ENCODE measurements at places on chromosomes 7 and 10.

GRCh38 chr7:40987571-40987970 lies 715.3 kb downstream of the INHBA start:
- DNase-seq: no peak

- DNase-seq: no peak
Observed at GRCh38 chr10:104331208-104331838, 6.9 kb downstream of the ITPRIP start.

DNA sequence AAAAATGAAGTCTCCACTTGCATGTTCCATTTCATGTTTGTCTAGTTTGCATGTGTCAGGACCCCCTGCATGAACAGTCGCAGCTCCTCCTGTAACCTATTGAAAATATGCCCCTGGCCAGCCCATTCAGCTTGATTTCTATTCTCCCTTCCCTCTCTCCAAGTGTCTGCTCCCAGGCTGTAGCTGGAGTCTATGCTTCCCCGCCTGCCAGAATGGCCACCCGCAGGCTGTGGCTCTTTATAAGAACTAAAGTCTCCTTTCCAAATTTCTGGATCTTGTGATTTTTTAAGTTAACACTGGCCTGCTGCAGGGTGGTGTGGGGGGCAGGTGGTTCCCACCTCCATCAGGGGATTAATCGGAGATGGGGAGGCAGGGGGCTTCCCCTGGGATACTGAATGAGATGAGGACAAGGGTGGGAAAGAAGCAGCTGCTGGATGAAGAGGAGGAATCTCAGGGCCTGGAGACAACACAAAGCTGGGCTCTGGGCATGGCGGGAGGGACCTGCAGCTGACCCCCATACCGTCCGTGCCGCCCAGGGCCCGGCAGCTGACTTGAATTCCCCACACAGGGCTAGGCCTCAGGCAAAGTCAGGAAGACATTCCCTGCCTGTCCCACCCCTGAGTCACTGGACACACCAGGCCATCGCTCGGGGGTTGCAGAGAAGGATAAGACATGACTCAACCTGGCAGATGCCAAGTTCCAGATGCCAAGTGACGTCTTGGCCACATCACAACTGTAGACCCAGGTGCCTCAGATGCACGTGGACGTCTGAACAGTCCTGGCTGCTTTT lies 399.5 kb upstream of the FOXK1 start:
- DNase-seq: no peak

- no peak for DNase-seq
Observed at GRCh38 chr10:91164520-91165065, 55.9 kb upstream of the PCGF5 start.

DNA sequence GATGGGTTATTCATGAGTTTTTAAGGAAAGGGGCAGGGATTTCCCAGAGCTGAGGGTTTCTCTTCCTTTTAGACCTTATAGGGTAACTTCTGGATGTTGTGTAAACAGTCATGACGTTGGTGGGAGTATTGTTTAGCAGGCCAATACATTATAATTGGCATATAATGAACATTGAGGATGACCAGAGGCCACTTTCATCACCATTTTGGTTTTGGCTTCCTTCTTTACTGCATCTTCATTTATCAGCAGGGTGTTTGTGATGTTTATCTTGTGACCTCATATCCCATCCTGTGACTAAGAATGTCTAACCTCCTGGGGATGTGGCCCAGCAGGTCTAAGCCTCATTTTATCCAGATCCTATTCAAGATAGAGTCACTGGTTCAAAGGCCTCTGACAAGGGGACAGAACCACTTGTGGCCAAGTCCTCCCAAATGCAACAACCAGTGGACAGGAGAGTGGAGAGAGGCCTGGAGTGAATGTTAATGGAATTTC lies 77.3 kb upstream of the RPA3 start:
- DNase-seq: no peak

DNA sequence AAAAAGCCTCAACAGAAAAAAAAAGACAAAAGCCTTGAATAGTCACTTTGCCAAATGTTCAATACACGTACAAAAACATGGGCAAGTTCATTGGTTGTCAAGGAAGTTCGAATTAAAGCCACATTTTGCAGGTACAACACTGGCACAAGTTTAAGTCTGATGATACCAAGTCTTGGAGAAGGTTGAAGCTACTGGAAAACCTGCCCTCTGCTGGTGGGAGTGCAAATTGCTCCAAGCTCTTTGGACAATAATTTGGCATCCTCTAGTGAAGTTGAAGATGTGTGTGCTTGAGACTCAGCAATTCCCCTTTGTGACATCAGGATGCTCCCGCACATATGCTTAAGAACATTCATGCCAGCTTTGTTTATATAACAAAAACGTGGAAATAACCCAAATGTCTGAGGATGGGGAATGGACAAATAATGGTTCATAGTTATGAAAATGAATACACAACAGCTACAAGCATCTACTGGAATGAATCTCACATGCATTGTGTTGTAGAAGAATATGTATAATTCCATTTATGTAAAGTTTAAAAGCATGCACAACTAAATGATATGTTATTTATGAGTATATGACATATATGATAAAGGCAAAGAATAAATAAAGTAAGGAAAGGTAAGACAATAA lies 120.0 kb upstream of the PLPP4 start:
- peak; percentile 53 for DNase-seq

Measured in CD4-positive, alpha-beta T cell treated with Interleukin-17A for 4 hours (primary cell).